Thoracic aorta endothelial cell (primary cell): ENCODE measurements at places on chromosomes 16 and 17. TPM values are rescaled to one million over a fixed set of nuclear protein-coding genes. Genes with fewer than 3 reads are reported as not detected.

ACSM2B gene
- 0.07 TPM in 1 of 2 replicates, not detected in the other for total RNA-seq

PPP1R1B gene
- not detected in 2 replicates for total RNA-seq

YPEL3 gene
- total RNA-seq = 10.3 and 10.9 TPM in 2 replicates

RNF112 gene
- total RNA-seq = not detected in 2 replicates

ZNF232 gene
- 6.7 and 7.7 TPM in 2 replicates for total RNA-seq

APOH gene
- total RNA-seq = not detected in 2 replicates

OR1F1 gene
- 0.14 TPM in 1 of 2 replicates, not detected in the other for total RNA-seq

KRT16 gene
- not detected in 2 replicates for total RNA-seq

BAHCC1 gene
- total RNA-seq = 6.0 and 10.3 TPM in 2 replicates

PRSS27 gene
- 0.22 and 0.53 TPM in 2 replicates for total RNA-seq

EPOP gene
- 3.7 and 5.8 TPM in 2 replicates for total RNA-seq

CCL16 gene
- total RNA-seq = 1.1 and 1.5 TPM in 2 replicates

NHLRC4 gene
- total RNA-seq = 0.86 and 1.1 TPM in 2 replicates

CLDN7 gene
- total RNA-seq = 19.0 and 22.7 TPM in 2 replicates

FBXW10 gene
- not detected in 2 replicates for total RNA-seq

INTS2 gene
- total RNA-seq = 21.7 and 31.1 TPM in 2 replicates

GDPD3 gene
- 1.7 and 2.0 TPM in 2 replicates for total RNA-seq

FAM83G gene
- 12.6 and 16.9 TPM in 2 replicates for total RNA-seq

PRDM7 gene
- total RNA-seq = not detected in 2 replicates

TLCD2 gene
- 1.2 and 1.6 TPM in 2 replicates for total RNA-seq

CLEC10A gene
- total RNA-seq = not detected in 2 replicates

CACNA1H gene
- under 0.01 TPM in 1 of 2 replicates, not detected in the other for total RNA-seq

NOG gene
- total RNA-seq = 1.5 and 6.8 TPM in 2 replicates

NUDT16L1 gene
- 14.4 and 20.1 TPM in 2 replicates for total RNA-seq

TPSD1 gene
- not detected in 2 replicates for total RNA-seq

ARL6IP1 gene
- total RNA-seq = 510 and 541 TPM in 2 replicates

TOP2A gene
- 148 and 240 TPM in 2 replicates for total RNA-seq

SMIM5 gene
- under 0.01 TPM in 1 of 2 replicates, not detected in the other for total RNA-seq

PRCD gene
- 0.27 and 0.65 TPM in 2 replicates for total RNA-seq

PSME3IP1 gene
- 90.6 and 98.8 TPM in 2 replicates for total RNA-seq

HBZ gene
- total RNA-seq = not detected in 2 replicates

KCNH6 gene
- total RNA-seq = not detected in 2 replicates
